Muscle of arm (tissue), 14 donors: ENCODE measurements at places on chromosomes 5 and 9. TPM values are rescaled to one million over a fixed set of nuclear protein-coding genes. Genes with fewer than 3 reads are reported as not detected.

The CDKN2B gene
- 0.44 TPM for polyA plus RNA-seq

The ADAMTSL2 gene
- 3.7 TPM for polyA plus RNA-seq

The WDR70 gene
- 33.0 TPM for polyA plus RNA-seq

GRCh38 chr5:34803974-34804732 is 34.8 kb upstream of the TTC23L start:
- DNase-seq = peak; percentile 25

- no peak for DNase-seq
These were observed 15.0 kb downstream of the NINJ1 start for GRCh38 chr9:93118863-93119702.

DNA sequence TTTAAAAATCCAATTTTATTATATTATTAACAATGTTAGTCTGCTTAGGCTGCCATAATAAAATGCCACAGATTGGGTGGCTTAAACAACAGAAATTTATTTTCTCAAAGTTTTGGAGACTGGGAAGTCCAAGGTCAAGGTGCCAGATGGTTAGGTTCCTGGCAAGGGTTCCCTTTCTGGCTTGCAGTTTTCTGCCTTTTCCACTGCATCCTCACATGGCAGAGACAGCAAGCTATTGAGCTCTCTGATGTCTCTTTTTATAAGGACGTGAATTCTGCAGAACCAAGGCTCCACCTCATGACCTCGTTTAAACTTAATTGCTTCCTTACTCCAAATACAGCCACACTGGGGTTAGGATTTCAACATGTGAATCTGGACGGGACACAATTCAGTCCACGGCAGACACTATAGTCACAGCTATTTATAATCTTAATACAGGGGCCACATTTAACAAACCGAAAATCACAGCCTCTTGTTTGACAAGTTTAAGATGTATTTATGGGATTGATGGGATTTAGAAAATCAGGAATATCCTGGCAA is 174.9 kb upstream of the PUM3 start:
- no peak for DNase-seq

DNA sequence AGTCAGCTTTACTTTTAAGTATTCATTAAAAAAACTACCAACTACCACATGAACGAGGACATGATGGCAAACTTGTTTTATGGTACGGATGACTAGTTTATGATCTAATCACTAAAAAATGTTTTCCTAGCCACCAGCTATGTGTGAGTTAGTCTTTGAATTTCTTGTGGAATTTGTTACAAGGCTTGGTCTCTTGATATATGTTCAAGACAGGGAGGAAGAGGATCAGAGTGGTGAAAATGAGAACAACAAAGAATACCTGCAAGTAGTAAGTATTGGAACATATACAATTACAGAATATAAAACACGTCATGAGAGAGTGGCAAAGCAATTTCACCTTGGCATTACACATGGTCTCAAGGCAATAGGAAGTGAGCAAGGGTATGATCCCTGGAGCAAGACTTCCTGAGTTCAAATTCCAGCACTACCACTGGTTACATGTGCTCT is 548.6 kb upstream of the TLE4 start:
- no peak for DNase-seq

- DNase-seq = peak; percentile 76
These were observed 40.4 kb upstream of the SYNPO start for GRCh38 chr5:150599917-150600511.

GRCh38 chr9:33101104-33101951 is 24.9 kb upstream of the SMU1 start:
- no peak for DNase-seq

DNA sequence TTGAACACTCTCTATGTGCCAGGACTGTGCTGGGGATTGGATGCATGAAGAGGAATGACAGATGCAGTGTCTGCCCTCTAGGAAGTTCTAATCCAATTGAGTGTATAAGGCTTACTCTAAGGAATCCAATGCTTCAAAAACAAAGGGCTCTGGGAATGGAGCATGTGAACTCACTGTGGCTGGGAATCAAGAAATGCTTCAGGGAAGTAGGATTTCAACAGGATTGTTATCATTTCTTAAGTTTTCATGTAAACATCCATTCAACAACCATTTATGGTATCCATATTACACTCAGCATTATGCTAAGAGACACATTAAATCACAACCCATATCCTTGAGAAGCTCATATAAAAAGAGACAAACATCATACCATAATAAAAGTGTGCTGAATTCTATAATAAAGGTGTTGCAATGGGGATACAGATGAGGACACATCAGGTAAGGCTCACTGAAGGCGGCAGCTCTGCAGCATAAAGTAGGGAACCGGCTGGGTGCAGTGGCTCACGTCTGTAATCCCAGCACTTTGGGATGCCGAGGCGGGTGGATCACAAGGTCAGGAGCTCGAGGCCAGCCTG is 11.3 kb downstream of the SIL1 start:
- no peak for DNase-seq

GRCh38 chr9:120545701-120546550 is 34.0 kb downstream of the CDK5RAP2 start:
- no peak for DNase-seq

DNA sequence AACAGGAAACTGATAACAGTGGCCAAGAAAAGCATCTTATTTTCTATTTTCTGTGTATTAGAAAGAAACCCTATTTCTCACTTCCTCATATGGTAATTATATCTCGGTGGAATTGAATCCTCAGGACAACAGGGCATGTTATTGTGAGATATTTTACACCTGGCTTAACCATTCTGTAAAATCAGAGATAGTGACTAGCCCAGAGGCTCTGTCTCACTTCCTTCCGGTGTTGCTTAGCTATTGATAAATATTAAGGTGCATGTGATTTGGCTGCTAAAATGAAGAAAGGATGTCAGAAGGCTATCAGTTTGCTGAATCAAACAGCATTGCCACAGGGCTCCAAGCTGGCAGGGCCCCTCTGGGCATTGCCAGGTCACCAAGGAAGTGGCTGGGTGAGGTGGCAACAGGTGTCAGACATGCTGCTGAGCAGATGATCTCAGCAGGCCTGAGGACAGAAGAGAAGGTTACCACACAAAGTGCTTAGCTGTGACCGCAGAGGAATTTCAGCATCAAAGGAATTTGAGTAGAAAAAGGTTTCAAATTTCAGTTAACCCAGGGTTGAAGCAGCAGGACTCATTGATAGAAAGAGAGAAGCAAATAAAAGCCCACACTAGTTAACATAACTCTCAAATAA is 330.7 kb downstream of the PDE4D start:
- no peak for DNase-seq

DNA sequence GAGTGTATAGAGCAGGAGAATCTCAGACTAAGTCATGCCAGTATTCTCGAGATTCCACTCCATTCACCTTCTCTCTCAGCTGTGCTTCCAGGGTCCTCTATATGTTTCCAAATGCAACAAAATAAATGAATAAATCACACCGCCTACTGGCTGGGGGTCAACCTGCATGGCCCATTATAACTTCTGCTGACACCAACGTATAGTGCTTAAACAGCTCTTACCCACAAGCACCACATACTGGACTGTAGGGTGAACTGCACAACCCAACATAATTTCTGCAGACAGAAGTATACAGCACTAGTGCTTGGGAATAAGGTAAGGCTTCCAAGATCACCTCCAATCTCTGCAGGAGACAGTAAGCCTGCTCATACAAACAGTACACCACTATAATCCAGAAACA is 33.1 kb upstream of the HTR4 start:
- no peak for DNase-seq

DNA sequence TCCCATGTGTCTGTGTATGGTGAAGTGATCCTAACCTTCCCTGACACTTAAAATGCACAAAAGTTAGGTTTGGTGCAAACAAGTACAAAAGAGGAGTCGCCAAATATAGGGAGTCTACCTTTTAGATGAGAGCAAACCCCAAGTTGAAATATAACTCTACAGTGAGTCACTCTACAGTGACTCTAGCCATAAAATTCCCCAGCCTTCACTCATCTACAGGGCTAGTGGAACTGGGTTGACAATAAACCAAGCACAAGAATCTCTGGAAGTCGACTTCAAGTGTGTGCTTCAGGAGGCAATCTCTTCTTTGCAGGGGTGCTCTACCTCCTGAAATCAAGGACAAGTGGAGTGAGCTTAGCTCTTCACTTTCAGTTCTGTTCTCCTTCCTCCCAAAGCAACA is 3.3 kb downstream of the SHISAL2B start:
- no peak for DNase-seq

The SLC25A2 gene
- polyA plus RNA-seq = not detected

The SPATA31E1 gene
- not detected for polyA plus RNA-seq
